ENCODE measurements at places on chromosomes 12 and 14. TPM values are rescaled to one million over a fixed set of nuclear protein-coding genes. Genes with fewer than 3 reads are reported as not detected.

Gene POTEG
- polyA plus RNA-seq: 0.07 TPM

DNA sequence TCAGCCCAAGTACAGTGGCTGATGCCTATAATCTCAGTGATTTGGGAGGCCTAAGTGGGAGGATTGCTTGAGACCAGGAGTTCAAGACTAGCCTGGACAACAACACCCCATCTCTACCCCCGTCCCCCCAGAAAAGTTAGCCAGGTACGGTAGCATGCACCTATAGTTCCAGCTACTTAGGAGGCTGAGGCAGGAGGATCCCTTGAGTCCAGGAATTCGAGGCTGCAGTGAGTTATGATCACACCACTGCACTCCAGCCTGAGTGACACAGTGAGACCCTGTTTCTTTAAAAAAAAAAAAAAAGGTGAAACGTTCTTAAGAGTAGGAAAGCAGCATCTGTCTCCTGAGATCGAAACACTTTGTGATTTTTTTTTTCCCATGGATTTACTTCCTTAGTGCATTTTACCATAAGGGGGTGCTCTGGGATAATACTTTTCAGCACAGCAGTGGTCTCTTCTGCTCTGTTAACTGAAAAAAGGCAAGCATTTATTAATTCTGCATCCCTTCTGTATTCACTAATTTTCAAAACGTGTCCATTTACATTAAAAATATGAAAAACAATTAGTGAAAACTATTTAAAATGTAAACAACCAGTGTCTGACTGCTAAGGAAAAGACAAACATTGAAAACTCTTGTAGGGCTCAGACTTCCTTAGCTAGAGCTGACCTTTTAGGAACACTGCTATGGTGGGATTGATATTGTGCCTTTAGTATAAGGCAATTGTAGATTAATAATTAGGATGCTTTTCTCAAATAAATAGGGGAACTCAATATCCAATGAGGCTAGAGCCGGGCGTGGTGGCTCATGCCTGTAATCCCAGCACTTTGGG lies 31.2 kb upstream of the USP44 start:
- peak; percentile 33 for DNase-seq

DNA sequence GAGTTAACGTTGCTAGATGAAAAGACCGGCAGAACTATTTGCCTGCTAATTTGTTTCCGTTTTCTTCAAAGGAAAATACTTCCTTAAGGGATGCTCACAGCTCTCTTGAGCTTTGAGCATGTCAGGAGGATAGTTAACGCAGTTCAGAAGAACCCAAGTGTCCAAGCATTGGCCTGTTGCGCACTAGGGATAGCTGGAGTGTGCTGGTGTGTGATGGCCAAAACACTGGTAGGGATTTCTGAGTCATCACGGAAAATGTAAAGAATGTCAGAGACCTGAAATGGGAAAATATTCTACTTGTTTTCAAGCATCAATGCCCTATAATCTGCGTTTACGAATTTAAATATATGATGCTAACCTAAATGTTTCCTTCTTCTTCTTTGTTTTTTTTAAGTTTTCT lies 97.8 kb downstream of the VRK1 start:
- DNase-seq: no peak

DNA sequence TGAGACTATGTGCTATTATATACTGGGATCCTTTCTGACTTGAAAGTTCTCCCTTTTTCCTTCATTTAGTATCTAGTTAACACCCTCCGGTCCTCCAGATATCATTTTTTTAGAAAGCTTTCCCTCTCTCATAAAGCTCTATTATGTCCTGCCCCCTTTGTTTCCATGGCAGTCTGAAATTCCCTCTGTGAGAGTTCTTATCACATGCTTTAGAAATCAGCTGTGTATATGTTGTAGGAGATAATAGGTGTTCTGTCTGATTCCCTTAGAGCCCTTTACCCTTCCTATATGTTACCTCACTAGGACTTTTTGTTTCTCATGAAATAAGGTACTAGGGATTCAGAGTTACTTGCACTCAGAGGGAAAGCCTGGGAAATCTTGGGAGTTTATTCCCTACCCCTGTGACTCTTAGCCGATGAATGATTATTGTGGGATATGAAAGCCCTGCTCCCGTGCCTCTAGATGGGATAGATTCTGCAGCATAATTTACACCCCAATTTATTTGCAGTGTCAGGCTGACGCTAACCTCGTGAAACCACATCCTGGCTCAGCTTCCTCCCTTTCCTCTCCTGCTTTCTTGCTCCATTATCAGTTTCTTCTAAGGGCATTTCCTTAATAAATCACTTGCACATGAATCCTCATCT lies 448.4 kb downstream of the MDGA2 start:
- peak; percentile 10 for DNase-seq

DNA sequence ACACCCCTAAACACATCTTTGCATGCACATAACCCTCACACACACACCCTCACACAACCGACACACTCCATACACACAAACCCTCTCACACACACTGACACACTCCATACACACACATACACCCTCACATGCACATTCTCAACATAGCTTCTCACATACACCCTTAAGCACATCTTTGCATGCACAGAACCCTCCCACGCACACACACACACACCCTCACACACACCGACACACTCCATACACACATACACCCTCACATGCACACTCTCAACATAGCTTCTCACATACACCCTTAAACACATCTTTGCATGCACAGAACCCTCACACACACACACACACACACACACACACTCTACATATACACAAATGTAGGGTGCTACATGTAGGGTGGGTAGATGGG lies 72.5 kb upstream of the NOS1 start:
- no peak for DNase-seq

- DNase-seq: no peak
Measured at GRCh38 chr12:131525795-131526508, 184.9 kb upstream of the SFSWAP start.

- DNase-seq: no peak
Measured at GRCh38 chr12:21604245-21605101, at the start of gene GYS2. Gene GYS2 (minus strand): TSS chr12:21604847. CDS start chr12:21604592, 255 bp downstream.

GRCh38 chr12:26252946-26253345 lies 57.6 kb downstream of the SSPN start:
- no peak for DNase-seq

- no peak for DNase-seq
Measured at GRCh38 chr14:93956514-93957332, 19.6 kb downstream of the ASB2 start.

GRCh38 chr14:101175731-101176534 lies 272.4 kb upstream of the RTL1 start:
- DNase-seq: no peak

- DNase-seq: no peak
Measured at GRCh38 chr14:62216121-62216520, 453.9 kb downstream of the SNAPC1 start.
